HCT116 (cell line): ENCODE measurements at places on chromosomes 12 and 14. TPM values are rescaled to one million over a fixed set of nuclear protein-coding genes. Genes with fewer than 3 reads are reported as not detected.

The NTF3 gene
- total RNA-seq = not detected

DNA sequence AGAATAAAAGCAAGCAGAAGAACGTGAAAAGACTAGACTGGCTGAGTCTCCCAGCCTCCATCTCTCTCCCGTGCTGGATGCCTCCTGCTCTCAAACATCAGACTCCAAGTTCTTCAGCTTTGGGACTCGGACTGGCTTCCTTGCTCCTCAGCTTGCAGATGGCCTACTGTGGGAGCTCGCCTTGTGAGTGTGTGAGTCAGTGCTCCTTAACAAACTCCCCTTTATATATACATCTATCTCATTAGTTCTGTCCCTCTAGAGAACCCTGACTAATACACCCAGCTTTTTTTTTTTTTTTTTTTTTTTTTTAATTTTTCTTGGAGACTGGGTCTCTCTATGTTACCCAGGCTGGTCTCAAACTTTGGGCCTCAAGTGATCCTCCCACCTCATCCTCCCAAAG lies 46.9 kb downstream of the ACTN1 start:
- no peaks in the 10 kb centered on the region for H3K36me3 ChIP-seq
- peaks cover 9% of the 10 kb centered on the region; the same call in 1 of the 2 replicates for H3K4me1 ChIP-seq
- H3K4me3 ChIP-seq = no peak overlapping the region
- no peak for DNase-seq
- H3K27me3 ChIP-seq = no peaks in the 10 kb centered on the region
- no peak overlapping the region for H3K27ac ChIP-seq

DNA sequence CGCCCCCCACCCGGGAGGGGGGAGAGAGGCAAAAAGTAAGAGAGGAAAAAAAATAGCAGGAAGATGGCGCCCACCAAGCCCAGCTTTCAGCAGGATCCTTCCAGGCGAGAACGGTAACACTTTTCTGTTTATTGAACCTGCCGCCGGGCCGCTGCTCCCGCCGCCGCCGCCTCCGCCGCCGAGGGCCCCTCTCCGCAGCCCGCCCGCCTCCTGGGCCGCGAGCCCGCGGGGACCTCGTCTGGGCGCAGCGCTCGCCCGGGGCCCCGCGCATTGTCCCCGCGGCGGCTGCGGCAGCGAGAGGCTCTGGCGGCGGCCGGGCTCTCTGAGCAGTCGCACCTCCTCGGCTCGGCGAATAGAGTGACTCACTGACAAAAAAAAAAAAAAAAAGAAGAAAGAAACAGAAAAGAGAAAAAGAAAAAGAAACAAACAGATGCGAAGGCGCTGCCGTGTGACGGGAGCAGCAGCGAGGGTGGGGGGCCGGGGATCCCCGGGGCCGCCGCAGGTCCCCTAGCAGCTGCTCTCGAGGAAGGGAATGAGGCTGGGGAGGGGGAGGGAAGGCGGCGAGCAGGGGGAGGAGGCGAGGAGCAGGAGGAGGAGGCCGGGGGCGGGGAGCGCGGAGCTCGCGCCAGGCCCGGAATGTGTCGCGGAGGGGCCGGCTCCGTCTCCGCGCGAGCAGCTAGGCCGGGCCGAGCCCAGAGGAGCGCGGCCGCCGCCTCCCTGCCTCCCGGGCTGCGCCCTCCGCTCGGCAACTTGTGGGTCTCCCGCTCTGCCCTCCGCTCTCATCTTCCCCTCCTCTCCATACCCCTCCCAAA lies 781 bp downstream of the NPAS3 start:
- H3K4me1 ChIP-seq = no peaks in the 10 kb centered on the region
- H3K36me3 ChIP-seq = no peaks in the 10 kb centered on the region
- H3K27me3 ChIP-seq = no peaks in the 10 kb centered on the region
- DNase-seq = no peak
- H3K4me3 ChIP-seq = no peak overlapping the region
- no peak overlapping the region for H3K27ac ChIP-seq

DNA sequence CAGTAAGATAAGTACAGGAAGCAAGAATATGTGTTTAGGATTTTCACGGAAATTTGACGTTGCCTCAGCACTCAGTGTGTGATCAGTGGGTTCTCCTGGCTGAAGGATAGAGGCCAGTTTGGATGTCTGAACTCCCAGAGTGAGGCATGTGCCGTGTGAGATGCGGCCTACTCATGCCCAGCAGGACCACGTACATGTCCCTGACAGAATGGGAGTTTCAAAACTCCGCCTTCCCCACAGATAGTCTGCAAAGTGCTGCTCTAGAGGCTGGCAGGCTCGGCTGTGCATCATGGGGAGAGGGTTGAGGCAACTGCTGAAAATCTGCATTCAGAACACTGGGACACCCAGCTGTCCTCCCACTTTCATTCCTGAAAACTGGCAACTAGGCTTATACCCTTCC lies 58.3 kb downstream of the NINJ2 start:
- no peak overlapping the region for H3K27ac ChIP-seq
- no peak overlapping the region for H3K4me3 ChIP-seq
- no peaks in the 10 kb centered on the region for H3K36me3 ChIP-seq
- DNase-seq = no peak

The OR11H7 gene
- not detected for total RNA-seq

The BCL11B gene
- total RNA-seq = 1.1 TPM

GRCh38 chr14:61337893-61338292 lies 16.5 kb downstream of the PRKCH start:
- H3K27me3 ChIP-seq = no peaks in the 10 kb centered on the region
- no peak overlapping the region for H3K4me3 ChIP-seq
- H3K27ac ChIP-seq = no peak overlapping the region
- DNase-seq = no peak
- no peaks in the 10 kb centered on the region for H3K36me3 ChIP-seq

The GLT1D1 gene
- not detected for total RNA-seq

GRCh38 chr12:26018926-26019325 lies 60.4 kb downstream of the RASSF8 start:
- H3K27ac ChIP-seq = no peak overlapping the region
- H3K4me3 ChIP-seq = no peak overlapping the region
- DNase-seq = no peak
- H3K36me3 ChIP-seq = no peaks in the 10 kb centered on the region
- no peaks in the 10 kb centered on the region for H3K27me3 ChIP-seq

The PZP gene
- total RNA-seq = not detected

DNA sequence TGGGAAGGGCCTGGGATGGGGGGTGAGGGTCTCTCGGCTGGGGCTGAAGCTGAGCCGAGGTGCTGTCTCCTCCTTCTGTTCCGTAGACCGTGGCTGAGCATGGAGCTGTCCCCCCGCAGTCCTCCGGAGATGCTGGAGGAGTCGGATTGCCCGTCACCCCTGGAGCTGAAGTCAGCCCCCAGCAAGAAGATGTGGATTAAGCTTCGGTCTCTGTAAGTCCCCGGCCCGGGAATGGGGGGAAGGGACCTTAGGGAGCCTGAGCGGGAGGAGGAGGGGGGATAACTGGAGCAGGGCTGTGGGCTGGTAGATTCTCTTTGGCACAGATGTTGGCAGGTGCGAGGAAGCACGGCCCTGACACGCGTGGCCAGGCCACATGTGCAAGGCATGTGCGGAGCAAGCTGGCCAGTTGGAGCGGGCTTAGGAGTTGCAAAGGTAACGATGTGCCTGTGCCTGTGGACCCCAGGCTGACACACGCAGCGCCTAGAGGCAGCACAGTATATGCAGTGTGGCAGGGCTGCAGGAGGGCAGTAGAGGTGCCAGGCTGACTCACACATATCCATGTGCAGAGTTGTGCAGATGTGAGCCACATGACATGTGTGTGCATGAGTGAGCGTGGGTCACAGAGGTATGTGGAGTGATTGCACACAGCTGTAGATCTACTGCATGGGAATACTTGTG lies 512 bp downstream of the PDE1B start:
- no peaks in the 10 kb centered on the region for H3K36me3 ChIP-seq
- DNase-seq = no peak

GRCh38 chr12:50913224-50913623 lies 39.1 kb upstream of the HIGD1C start:
- no peak overlapping the region for H3K27ac ChIP-seq
- H3K27me3 ChIP-seq = no peaks in the 10 kb centered on the region
- DNase-seq = no peak
- no peak overlapping the region for H3K4me3 ChIP-seq

GRCh38 chr12:71315328-71315985 lies 124.1 kb upstream of the LGR5 start:
- H3K4me3 ChIP-seq = no peak overlapping the region
- no peaks in the 10 kb centered on the region for H3K27me3 ChIP-seq
- no peaks in the 10 kb centered on the region for H3K36me3 ChIP-seq
- no peak for DNase-seq
